ENCODE measurements at places on chromosomes 7 and 10.

GRCh38 chr10:35041502-35041879 is 48.6 kb downstream of the CUL2 start:
- DNase-seq: no peak

DNA sequence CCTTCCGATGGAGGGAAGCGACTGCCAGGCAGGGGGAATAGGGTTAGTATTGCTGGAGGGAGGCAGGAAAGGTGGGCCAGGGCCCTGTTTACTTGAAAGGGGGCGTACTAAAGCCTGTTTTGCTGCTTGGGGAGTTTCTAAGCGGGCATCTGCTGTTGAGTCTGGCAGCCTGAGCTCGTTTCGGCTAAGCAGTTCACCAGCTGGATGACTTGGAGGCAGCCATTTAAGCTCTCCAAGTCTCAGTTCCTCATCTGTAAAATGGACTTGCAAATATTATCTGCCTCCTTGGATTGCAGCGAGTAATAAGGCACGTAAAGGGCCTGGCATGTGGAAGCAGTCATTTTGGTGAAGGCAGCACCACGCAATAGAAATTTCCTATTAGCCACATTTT is 44.0 kb downstream of the LDB3 start:
- no peak for DNase-seq

- DNase-seq: no peak
Measured at GRCh38 chr7:55362927-55363326, 2.2 kb upstream of the LANCL2 start.

DNA sequence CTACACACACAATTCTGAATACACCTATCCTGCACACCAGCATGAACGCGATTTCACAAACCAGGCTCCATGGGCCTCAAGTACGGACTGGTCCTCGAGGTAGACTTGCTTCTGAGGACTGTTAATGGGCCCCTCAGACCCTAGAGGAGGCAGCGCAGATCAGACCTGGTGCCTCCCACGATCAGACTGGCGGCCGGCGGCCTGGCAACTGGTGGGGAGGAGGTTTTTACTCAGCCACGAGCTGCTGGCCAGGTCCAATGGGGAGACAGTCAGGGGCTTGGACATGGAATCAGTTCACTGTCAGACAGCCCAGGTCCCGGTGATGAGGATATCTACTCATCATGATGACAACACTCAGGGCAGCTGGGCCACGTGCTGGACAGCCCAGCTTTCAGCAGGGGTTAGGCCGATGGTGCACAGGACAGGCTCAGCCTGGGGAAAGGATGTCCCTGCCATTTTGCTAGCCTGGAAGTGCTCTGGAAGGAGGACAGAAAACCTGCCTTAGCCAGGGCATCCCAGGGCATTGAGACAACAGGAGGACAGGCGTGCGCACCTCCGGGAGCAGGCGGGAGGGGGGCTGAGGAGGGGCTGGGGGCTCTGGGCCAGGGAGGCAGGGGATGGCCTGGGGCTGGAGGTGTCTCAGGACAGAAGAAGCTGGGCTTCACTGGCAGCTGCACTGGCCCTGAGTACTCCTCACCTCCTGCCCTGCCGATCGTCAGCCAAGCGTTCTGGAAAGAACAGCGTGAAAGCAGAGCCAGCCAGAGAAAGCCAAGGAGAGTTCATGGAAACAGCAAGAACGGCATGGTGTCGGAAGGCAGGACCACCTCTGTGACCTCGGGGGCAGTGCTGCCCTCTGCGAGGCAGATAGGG is 48.0 kb upstream of the RASGEF1A start:
- no peak for DNase-seq

GRCh38 chr7:136940917-136941316 is 72.5 kb downstream of the CHRM2 start:
- no peak for DNase-seq

GRCh38 chr10:33196710-33197491 is 137.6 kb downstream of the NRP1 start:
- no peak for DNase-seq

GRCh38 chr10:7157091-7157490 is 253.7 kb downstream of the SFMBT2 start:
- DNase-seq: no peak

GRCh38 chr10:126595160-126595559 is 75.3 kb downstream of the C10orf90 start:
- no peak for DNase-seq

DNA sequence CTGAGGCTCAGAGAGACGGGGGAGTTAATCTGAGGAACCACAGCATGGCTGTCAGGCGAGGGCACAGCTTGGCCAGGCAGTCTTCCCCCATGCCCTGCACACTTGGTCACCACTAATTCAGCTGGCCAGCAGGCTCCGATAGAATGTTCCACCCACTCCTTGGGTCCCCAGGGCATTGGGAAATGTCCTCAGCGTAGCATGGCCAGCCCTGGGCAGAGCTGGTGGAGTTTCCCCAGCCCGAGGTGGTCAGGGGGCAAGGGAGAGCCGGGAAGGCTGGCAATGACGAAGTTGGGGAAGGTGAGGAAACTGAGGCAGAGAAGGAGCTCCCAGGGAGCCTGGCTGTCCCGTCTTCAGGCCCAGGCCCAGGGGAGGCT is 12.1 kb upstream of the GRIFIN start:
- no peak for DNase-seq

DNA sequence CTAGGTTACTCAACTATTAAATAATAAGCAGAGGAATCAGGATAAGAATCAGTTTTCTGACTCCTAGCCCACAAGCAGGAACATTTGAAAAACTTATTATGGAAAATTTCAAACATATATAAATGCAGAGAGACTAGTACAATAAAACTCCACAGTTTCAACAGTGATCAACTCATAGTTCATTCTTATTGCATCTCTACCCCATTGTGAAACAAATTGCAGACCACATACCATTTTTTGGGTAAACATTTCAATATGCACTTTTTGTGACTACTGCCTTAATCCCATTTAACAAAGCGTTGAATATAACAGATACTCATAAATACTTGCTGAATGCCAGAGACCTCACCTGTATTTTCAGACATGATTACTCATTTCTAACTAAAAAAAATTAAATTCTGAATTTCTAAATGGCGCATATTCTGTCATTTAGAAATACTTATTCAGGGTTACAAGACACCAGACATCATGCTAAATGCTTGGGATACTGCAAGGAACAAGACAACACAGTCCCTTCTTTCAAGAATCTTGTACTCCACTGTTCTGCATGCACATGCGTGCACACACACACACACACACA is 11.4 kb downstream of the CDK6 start:
- DNase-seq: no peak

DNA sequence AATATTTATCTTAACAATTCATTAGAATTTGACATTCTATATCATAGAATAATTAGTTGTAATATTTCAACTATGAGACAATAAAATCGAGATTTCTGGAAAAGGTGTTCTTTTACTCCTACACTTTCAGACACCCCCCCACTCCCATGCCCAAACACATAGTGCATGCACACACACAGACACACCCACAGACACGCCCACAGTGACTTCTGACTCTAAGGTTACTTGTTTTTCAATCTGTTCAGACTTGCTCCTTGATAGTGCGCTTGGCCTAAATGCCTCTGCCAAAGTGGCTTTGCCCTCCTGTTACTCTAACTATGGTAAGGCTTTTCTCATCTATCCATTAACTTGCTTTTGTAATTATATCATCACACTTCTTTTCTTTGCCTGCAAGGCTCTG is 144.0 kb upstream of the PPP1R3A start:
- DNase-seq: no peak

DNA sequence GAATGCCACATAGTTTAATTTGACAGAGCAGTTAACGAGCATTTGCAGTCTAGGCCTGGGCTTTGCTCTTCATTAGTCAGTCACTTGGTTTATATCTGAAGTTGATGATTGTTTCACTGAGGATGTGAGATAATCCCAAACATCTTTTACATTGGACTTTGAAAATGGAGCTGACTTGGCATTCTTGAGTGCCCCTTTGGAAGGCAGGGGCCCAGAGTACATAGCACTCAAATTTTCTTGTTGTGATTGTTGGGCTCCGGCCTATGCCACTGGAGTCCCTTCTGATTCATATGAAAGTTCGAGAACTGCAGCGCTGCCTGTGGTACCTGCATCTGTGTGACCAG is 21.9 kb downstream of the DNAJB6 start:
- DNase-seq: no peak

DNA sequence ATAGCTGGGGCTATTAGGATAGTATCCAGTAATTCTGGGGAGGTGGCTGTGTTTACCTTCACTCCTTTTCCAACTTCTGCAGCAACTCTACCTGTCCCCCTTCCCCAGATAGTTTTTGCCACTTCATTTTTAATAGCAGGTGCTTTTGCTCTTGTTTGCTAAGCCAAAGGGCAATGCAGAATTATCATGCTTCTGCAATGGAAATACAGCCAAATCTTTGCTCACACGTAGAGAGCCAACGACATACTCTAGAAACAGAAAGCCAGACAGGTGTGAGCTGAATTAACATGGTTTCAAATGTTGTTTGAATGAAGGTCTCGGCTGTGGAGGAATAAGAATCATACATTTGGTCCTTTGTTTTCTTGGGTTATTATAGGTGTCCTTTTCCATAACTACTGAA is 14.4 kb downstream of the PLEKHS1 start:
- DNase-seq: no peak

GRCh38 chr7:150657526-150657925 is 25.3 kb upstream of the GIMAP6 start:
- no peak for DNase-seq

- DNase-seq: no peak
Measured at GRCh38 chr10:110326351-110327032, 21.8 kb upstream of the SMNDC1 start.

- no peak for DNase-seq
Measured at GRCh38 chr7:45203936-45204445, 46.4 kb downstream of the RAMP3 start.

DNA sequence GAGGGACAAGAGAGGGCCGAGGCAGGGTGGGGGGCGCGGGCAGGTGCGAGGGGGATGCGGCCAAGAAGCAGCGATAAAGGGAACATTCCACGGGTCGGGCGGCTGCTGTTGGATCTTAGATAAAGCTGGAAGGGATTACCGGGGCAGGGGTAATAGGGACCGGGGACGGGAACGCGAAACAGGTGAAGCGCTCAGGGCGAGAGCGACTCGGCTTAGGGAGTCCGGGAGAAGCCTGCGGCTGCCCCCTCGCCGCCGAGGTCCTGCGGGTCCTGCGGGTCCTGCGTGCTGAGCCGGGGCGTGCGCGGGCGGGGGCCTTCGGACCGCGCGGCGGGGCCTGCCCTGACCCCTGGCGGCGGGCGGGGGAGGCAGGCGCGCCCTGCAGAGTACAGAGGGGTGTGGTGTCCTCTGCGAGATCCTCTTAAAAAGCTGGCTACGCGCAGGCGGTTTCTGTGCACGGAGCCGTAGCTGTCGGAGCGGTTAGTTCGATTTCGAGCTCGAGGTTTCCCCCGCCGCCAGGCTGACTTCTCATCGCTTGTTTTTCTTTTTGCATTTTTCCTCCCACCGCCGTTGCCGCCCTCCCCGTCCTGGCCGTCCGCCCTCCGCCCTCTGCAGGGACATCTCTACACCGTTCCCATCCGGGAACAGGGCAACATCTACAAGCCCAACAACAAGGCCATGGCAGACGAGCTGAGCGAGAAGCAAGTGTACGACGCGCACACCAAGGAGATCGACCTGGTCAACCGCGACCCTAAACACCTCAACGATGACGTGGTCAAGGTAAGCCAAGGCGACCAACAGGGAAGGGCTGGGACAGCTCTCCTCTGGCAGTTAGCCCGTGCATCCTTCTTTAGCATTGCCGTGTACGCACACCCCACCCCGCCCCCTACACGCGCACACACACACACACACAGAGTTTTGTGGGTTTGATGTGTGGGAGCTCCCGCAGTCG is 1.4 kb downstream of the CAV1 start:
- DNase-seq: peak; percentile 57

GRCh38 chr10:12405342-12406320 is 56.3 kb downstream of the CAMK1D start:
- no peak for DNase-seq

- no peak for DNase-seq
Measured at GRCh38 chr10:126458466-126458865, 70.2 kb upstream of the ADAM12 start.

GRCh38 chr10:45383682-45384330 is 9.8 kb downstream of the ALOX5 start:
- no peak for DNase-seq

- DNase-seq: no peak
Measured at GRCh38 chr7:17134786-17135185, 163.7 kb upstream of the AHR start.

GRCh38 chr7:158067219-158067930 is 520.2 kb downstream of the PTPRN2 start:
- DNase-seq: peak; percentile 86

GRCh38 chr7:93945083-93945482 is 23.5 kb downstream of the GNG11 start:
- DNase-seq: no peak

DNA sequence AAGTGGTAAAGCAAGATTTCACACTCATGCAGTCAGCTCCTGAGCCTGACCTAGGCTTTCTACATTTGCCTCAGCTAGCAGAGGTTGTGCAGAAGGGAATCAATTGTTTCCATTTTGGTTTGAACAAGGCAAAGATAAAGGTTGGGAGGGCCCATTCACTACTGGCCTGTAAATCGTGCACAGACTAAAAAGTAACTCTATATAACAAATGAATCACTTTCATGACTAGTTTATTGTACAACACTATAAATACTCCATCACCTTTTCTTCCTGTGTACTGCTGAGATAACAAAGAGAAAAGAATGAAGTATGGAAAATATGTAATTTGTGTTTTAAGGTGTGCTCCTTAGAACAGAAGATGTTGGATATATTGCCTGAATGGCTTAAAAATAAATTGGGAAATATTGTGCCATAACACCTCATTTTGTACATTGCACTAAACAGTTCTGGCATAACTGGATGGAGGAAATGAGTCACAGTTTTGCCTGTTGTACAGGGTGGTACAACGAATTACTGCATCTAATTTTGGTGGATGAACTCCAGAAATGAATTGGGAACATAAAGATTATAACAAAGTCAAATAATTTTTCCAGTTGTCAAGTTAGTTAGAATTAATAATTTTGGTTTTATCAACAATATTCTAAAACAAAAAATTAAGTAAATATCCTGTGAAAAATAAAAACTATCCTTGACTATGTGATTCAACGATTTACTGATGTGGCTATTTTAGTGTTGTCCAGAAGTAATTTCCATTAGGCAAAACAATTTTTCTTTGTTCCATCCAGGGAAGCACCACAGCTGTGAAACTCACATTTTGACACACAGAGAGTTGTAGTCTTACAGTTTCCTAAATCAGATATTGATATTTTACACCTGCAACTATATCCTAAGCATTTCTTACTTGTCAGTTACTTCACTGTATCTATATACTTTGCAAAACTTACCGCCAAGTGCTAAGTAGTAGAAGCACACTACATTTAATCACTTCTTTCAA is 18.0 kb downstream of the SEMA3C start:
- DNase-seq: no peak

DNA sequence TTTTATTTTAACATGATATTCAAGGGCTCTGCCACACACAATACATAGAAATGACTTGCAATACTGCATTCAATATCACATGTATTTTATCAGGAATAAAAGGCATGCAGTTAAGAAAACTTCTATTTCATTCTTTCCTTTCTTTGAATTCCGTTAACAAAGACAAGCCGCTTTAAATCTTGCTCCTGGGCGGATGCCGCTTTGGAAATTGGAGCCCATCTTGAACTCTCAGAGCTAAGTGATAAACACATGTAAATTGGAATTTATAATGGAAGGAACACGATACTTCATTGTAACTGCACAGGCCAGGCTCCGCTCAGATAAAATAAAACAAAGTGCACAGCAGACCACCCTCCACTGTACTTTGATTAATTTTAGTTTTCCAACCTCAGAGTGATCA is 774.5 kb upstream of the COBL start:
- DNase-seq: no peak

GRCh38 chr7:48316768-48317167 is 145.5 kb downstream of the ABCA13 start:
- no peak for DNase-seq

- no peak for DNase-seq
Measured at GRCh38 chr10:927131-927530, 4.4 kb downstream of the LARP4B start.

All from NCI-H187 (cell line).